ENCODE measurements at places on chromosomes 6 and 20.

- no peak for DNase-seq
Measured at GRCh38 chr20:54029176-54029575, 41.2 kb downstream of the BCAS1 start.

DNA sequence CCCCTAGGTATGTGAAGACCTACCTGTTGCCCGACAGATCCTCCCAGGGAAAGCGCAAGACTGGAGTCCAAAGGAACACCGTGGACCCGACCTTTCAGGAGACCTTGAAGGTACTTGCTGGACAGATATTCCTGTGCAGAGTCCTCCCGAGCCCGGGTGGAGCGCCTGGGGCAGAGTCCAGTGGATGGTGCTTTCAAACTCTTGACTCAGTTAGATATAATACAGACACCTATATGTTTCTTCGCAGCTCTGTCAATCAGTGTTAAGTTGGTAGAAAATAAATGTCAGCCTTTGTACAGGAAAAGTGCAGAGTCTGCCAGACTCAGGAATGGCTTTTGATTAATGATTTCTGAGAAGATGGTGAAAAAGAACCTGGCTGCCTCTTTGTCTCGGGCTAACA, 67.2 kb downstream of the EZR start:
- no peak for DNase-seq

- no peak for DNase-seq
Measured at GRCh38 chr6:2054516-2055067, 190.8 kb downstream of the GMDS start.

DNA sequence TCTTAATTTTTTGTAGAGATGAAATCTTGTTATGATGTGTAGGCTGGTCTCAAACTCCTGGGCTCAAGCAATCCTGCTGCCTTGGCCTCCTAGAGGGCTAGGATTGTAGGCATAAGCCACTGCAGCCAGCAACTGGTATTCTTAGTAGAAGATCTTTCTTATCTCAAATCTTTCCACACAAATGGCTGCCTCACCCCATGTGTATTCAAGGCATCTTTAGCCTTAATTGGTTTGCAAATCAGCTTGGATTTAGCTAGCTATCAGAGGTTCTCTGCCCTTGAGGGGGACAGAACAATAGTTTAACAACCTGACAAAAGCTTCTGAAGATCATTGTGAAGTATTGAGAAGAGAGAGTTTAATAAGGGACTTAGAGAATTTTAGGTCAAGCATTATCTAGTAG, 17.9 kb upstream of the ABRACL start:
- DNase-seq = no peak

DNA sequence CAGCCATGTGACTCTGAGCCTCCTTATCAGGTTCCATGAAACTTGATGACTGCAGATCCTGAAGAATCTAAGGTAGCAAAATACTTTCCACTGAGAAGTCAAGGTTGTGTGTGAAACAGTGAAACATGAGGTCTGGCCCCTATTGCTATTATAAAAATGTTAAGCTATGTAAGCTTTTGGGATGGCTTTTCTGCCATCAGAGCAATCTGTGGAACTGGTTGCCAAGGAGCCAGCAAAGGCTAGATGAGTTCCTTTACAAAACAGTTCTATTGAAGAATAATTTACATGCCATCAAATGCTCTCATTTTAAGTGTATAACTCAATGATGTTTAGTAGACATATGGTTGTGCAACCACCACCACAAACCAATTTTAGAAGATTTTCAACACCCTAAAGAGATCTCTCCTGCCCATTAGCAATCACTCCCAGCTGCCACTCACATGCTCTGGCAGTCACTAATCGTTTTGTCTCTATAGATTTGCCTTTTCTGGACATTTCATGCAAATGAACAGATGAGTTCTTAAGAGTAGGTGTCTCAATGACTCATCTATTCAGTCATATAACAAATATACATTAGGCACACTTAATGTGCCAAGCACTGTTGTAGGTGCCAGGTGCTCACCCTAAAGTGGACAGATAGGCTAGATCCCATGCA, 19.9 kb upstream of the MEP1A start:
- no peak for DNase-seq

DNA sequence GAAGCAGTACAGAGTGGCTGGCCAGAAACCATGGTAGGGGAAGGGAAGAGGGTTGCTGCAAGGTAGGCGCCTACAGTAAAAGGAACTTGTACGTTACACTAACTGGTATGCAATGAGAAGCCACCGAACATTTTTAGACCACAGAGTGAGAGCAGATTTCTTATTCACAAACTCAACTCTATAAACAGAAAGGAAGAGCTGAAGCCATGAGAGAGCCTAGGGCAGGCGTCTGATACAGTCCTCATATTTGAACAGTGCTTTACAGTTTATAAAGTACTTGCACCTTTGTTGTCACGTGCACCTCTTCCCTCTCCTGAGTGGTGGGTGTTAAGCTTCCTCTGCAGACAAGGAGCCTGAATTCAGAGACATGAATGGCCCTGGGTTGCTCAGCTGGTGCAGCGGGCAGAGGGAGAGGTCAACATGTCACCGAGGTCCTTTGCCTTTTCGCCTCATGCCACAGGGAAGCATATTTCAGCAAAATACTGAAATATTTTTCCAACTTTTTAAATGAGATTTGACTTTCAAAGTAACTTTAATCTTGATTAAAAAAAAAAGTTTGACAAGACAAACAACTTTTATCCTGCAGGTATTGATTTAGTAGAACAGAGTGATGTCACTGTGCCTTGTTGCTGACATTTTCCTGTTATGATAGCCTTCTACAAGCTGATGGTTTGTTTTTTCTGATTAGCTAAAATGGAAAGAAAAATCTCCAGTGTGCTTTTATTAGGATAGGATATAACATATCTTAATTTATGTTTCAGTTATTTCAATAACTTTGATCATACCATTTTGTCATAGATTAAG, 23.8 kb downstream of the UST start:
- no peak for DNase-seq

GRCh38 chr6:108888745-108889144, 40.5 kb downstream of the ARMC2 start:
- no peak for DNase-seq

DNA sequence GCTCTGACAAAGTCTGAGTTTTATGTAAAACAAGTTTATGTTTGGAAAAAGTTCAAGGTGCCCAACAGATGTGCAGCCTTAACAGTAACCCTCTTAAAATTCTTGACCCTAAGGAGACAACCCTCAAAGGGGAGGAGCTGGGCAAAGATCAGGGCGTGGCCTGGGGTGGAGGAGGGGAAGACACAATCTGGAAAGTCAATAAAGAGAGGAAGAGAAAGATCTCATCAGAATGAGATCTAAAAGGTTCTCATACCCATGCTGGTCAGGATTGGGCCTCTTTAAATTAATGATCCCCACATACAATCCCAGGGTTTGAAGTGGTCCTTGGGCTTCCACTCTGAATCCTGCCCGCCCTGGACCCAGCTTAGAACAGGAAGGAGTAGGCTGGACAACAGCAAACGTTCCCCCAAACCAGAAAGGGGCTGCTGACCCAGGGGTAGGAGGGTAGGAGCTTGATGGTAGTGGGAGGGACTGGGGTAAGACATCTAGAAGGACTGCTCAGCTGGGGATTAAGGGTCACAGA, 33.0 kb downstream of the FOXP4 start:
- no peak for DNase-seq

DNA sequence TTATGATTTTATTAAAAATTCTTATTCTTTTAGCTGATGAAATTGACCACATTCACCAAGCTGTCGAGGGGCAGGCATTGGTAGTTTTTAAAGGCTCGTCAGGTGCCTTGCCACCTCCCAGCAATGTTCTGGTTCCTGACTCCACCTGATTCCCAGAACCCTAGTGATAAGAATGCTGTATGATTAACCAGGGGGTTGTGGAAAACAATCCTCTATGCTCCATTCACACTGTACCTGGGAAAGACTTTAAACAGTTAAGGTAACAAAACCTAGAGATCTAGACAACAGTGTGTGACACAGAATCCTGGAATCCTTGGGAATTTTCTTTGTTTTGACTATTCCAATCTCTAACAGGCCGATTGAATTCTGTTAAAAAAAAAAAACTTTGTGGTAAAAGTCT, 165.7 kb upstream of the OLIG3 start:
- no peak for DNase-seq

GRCh38 chr6:82720992-82721391, 344.6 kb downstream of the UBE3D start:
- no peak for DNase-seq

DNA sequence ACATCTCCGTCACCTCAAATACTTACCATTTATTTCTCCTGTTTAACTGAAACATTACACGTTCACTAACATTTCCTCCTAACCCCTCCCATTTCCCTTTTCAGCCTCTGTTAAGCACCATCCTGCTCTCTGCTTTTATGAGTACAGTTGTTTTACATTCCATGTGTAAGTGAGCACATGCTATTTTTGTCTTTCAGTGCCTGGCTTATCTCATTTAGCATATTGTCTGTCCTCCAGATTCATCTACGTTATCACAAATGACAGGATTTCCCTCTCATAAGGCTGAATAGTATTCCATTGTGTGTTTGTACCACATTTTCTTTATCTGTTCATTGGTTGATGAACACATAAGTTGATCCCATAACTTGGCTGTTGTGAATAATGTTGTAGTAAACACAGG, 22.7 kb downstream of the TAF11 start:
- no peak for DNase-seq
